ENCODE measurements at places on chromosomes 1 and 21. TPM values are rescaled to one million over a fixed set of nuclear protein-coding genes. Genes with fewer than 3 reads are reported as not detected.
A peak's percentile ranks its signal among the peaks of the same experiment; 100 is the strongest.

BCL2L15 gene
- under 0.01 TPM for total RNA-seq

DNA sequence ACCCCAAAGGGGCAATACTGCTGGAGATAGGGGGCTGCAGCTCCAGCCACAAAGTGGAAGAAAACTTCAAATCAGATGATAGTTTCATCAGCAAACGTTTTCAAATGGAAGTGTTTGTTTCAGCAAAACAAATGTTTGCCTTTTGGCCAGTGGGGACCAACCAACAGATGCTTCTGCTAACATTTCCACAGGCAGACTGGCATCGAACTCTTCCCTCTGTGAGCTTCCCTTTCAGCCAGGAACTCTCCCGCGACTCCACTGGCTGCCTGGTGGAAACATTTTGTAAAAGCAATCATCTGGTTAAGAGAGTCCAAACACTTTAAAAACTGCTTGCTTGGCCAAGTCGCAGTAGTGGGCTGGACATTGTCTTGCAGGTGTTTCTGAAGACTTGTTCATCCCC lies 30.7 kb downstream of the CENPF start:
- DNase-seq = no peak

DNA sequence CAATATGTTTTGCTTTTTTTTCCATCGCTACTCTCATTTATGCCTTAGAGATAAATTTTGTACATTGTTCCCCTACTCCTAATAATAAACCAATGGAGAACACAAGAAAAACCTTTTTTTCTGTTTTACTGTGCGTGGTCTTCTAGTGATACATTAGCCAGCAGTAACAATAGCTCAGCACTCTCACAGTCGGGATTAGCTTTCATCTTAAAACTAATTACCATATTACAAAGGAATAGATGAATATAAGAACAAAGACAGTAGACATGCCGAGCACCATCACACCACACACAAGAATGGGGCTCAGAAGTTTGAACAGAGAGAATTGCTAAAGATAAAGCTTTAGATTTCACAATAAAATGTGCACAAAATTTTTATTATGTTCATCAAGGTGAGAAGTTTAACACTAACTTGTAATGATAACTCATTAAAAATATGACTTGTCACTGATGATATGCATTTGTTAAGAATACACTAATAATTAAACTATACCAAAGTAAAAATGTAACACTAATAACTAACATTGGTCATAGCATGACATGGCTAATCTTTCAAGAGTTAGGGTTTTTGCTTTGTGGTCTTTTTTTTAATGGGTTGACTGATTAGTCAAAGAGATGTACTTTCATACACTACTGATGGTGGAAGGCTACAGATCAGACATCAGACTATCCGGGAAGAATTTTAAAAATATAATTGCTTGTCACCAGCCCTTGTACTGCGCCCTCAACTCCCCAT lies 61.8 kb downstream of the EXTL2 start:
- DNase-seq = no peak

GBP4 gene
- total RNA-seq = 46.3 TPM

LAX1 gene
- 1.3 TPM for total RNA-seq

BARHL2 gene
- not detected for total RNA-seq

- no peak for DNase-seq
Measured at GRCh38 chr1:27566462-27567145, 37.3 kb downstream of the AHDC1 start.

DNA sequence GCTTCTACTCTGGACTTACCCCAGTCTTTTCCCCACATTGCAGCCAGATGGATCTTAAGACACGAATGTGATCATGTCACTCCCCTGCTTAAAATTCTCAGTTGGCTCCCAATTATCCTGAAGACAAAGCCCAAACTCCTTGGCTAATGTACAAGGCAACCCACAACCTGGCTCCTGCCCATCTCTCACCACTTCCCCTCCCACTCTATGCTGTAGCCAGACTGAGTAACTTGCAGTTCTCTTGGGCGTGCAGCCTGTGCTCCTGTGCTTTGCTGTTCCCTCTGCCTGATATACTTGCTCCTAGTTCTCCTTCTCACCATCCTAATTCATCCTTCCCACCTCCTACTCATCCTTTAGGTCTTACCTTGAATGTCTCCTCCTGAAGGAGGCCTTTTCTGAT lies 56.2 kb downstream of the LGR6 start:
- DNase-seq = peak; percentile 34

GRCh38 chr1:214791961-214792360 lies 189.0 kb downstream of the CENPF start:
- DNase-seq = no peak

EVA1C gene
- total RNA-seq = 8.3 TPM

DNA sequence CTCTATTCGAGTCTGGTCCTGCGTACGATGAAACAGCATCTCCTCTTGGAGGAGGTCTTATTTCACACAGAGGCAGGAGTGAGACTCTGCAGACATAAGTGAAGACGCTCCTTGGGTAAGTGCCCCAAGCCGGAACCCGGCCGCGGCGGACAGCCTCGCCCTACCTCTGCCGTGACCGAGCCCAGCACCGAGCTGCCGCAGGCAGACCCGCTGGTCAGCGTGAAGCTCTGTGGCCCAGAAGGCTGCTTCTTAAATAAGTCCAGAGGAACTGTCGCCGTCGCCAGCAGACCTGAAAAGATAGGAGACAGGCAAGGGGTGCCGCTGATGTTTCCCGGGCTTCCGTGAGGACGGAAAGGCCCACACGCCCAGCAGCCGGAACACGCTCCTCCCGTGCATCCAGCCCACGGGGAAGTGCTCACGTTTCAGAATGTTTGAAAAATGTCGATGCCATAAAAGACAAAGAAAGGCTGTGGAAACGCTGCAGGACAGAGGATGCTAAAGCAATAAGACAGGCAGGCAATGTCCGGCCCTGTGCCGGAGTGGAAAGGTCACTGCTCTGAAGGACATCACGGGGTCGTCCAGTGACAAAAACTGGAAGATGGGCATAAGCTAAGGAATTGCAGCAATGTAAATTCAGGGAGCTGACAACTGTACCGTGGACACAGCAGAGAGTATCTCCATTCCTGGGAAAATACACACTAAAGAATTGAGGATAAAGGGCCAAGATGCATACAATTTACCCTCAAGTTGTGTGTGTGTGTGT lies 28.5 kb upstream of the PRDM15 start:
- no peak for DNase-seq

DNA sequence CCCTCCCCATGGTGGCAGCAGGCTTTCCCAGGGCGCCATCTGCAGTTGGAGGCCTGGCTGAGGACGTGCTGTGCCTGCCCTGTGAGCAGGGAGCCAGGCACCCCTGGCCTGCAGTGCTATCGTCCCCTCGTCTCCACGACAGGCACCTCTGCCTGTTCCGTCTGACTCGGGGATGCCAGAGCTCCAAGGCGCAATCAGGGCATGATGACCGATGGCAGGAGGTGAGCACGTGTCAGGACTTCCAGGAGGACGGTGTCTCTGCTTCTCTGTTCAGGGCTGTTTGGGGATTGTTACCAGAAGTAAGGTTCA lies 125.2 kb downstream of the PCBP3 start:
- DNase-seq = no peak

SYT14 gene
- not detected for total RNA-seq

DNA sequence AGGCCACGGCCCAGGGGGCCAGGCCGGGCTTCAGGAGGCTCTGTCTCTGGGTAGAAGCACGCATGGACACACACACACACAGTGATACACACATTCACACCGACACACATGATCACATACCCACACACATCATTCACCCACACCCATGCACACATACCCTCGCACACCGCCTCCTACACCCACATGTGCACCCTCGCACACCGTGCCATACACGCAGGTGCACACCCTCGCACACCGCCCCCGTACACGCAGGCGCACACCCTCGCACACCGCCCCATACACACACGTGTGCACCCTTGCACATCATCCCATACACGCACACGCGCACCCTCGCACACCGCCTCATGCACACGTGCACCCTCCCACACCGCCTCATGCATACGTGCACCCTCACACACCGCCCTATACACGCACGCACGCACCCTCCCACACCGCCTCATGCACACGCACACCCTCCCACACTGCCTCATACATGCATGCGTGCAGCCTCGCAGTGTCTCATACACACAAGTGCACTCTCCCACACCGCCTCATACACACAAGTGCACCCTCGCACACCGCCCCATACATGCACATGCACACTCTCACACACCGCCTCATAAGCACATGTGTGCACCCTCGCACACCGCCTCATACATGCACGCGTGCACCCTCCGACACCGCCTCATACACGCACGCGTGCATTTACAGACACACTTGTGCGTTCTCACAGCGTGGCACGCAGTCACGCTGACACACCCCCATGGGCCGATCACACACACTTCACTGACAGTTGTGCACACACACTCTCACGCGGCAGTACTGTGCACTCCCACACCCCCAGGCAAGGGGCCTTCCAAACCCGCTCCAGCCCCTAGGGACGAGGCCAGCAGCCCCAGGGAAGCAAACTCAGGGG lies 128.1 kb downstream of the SIK1 start:
- DNase-seq = no peak

KIF14 gene
- total RNA-seq = 0.54 TPM

GRCh38 chr1:151408891-151409290 lies 9.5 kb downstream of the PSMB4 start:
- DNase-seq = no peak

DNA sequence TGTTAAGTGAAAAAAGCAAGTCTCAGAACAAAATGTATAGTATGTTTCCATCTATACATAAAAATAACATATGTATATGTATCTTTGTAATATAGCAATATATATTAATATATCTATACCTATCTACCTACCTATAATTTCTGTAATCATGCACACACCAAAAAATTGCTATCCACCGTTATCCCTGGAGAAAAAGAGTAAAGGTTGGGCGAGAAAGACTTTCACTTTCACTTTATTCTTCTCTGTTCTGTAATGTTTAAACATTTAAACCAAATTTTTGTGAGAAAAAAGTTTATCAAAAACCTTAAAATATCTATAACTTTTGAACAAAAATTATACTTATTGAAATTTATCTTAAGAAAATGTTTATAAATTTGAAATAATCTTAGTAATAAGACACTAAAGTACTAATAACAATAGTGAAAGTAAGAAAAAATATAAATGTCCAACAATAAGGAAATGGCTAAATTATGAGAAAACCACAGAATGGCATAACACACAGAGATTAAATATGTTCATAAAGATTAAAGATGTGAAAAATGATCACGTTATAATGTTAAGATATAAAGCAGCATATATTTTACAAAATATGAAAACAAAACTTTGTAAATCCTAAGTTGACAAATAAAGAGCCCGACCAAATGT lies 74.0 kb upstream of the LRRC53 start:
- DNase-seq = no peak

DNA sequence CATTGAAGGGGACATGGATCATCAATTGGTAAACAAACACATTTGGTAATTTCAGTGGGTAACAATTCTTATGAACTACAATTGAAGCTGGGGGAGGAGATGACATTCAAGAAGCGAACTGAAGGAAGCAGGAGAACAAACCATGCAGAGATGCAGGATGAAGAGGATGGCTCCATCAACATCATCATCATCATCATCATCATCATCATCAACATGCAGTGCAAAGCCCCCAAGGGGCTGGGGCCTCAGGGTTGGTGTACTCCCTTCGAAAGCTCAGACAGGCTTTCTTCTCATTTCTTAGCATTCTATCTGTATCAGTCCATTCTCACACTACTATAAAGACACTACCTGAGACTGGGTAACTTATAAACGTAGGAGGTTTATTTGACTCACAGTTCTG lies 105.8 kb downstream of the DUSP10 start:
- DNase-seq = no peak

FAM78B gene
- 0.27 TPM for total RNA-seq
